ENCODE measurements at places on chromosomes 5 and 9.

GRCh38 chr9:108511307-108511706 lies 344.5 kb downstream of the ACTL7B start:
- DNase-seq, result peak; percentile 27

- no peak for DNase-seq
Observed at GRCh38 chr5:172109749-172110148, 78.3 kb downstream of the STK10 start.

GRCh38 chr9:126232461-126232860 lies 94.2 kb upstream of the MVB12B start:
- peak; percentile 52 for DNase-seq

DNA sequence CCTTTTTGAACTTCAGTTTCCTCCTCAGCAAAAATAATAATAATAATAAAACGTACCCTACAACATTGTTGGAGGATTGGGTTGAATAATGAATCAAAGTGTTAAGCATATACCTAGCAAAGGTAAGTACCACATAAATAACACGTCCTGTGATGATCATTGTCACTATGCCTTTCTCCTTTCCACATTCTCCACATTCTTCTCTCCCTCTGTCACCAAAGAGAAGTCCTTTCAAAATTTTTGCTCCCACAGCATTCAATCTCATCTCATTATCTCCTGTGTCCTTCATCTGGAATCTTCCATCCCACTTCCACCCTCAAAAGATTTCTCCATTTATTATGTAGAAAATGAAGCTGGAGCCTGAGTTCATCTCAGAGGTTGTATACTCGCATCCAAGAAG lies 7.2 kb upstream of the ALDOB start:
- DNase-seq, result no peak

DNA sequence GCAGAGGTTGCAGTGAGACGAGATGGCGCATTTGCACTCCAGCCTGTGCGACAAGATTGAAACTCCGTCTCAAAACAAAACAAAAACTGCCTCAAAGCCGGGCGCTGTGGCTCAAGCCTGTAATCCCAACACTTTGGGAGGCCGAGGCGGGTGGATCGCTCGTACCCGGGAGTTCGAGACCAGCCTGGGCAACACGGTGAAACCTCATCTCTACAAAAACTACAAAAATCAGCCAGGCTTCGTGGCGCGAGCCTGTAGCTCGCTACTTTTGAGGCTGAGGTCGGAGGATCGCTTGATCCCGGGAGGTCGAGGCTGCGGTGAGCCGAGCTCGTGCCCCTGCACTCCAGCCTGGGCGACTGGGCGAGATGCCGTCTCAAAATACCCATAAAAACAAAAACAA lies 988 bp downstream of the GFM2 start:
- DNase-seq, result no peak

DNA sequence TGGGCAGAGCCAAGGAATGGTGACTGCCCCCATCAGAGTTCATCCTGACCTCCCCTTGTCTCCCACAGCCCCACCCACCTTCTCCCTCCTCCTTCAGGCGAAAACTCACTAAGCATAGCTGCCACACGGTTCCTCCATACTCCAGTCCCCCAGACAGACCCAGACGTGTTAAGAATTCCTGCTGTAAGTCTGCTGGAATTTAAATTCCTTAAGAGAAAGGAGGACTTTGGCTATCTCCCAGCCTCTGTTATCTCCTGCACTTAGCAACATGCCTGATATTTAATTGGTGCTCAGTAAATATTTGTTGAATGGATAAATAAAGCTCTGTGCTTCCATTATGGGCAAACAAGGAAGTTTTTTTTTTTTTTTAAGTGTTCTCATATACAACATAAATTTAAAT lies 213.7 kb downstream of the RFK start:
- DNase-seq, result no peak

DNA sequence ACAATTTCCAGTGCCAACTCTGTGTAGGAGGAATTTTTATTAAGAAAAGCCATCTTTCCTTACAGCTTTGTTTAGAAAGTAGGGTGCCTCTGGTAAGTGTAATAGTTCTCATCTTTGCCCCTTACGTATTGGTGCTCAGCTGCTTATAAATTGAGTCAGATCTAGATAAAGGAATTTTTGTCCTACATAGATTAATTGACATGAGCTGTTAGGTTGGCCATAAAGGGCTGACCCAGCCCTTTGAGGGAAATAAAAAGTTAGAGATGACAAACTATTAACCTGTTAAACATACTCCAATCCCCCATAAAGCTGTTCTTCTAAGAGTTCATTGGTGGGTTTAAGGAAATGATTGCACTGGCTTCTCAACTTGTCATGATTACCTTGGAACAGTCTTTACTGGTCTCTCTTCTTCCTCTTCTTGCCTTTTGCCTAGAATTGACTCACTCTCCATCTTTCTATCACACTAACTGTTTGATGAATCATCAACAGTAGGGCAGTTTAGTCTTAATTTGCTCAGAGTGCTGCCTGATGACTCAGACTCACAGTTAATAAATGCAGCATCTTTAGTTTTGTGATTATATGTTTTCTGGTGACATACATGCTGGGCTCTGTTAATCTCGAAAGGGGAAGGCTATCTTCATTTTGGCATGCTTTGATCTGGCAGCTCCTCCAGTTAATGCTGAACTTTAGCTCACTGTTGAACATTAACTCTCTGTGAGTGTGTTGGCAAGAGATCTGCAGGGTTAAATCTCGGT lies 51.7 kb downstream of the ARHGAP26 start:
- peak; percentile 89 for DNase-seq

GRCh38 chr5:52947208-52947607 lies 41.9 kb upstream of the ITGA2 start:
- no peak for DNase-seq

DNA sequence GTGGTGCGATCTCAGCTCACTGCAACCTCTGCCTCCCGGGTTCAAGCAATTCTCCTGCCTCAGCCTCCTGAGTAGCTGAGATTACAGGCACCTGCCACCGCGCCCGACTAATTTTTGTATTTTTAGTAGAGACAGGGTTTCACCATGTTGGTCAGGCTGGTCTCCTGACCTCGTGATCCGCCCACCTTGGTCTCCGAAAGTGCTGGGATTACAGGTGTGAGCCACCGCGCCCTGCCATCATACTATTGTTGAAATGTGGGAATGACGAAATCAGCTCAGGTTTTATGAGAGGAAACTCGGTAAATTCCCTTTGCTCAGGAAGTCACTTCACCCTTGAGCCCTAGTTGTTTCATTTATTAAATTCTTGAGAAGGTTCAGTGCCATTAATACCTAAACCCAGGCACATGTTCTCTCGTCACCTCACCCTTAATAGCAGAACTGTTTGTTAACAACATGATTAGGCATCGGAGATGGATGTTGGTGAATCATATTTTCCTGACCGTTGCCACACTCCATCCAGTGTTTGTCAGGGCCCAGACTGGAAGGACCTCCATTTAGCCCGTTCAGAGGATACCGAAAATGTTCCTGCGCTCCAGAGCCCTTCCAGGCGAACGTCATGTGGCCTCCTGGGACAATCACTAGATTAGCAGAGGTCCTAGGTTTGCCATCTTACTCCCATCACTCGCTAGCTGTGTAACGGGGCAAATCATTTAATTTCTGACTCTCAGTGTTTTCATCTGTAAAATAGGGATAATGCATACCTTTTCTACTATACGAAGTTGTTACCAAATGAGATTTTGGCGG lies 20.0 kb upstream of the CREBRF start:
- no peak for DNase-seq

DNA sequence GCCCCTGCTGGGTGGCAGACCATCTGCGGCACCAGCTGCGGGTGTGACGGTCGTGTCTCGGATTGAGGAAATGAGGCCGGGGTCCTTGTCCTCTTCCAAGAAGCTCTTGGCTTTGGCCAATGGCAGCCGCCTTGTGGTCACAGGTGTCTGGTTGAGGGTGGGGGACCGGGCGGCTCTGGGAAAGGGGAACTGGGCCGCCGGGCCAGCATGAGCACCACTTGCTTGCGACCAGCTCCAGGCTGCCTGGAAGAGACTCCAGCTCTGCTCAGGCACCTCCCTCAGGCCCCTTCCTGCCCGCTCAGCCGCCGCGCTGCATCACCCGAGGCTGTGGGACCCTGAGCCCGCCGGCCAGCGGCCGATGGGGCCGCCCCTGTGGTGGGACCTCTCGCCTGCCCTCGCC lies 59.7 kb downstream of the RXRA start:
- DNase-seq, result no peak

GRCh38 chr5:40869384-40869783 lies 28.2 kb downstream of the CARD6 start:
- no peak for DNase-seq

GRCh38 chr5:65970481-65971367 lies 44.3 kb downstream of the ERBIN start:
- DNase-seq, result no peak

DNA sequence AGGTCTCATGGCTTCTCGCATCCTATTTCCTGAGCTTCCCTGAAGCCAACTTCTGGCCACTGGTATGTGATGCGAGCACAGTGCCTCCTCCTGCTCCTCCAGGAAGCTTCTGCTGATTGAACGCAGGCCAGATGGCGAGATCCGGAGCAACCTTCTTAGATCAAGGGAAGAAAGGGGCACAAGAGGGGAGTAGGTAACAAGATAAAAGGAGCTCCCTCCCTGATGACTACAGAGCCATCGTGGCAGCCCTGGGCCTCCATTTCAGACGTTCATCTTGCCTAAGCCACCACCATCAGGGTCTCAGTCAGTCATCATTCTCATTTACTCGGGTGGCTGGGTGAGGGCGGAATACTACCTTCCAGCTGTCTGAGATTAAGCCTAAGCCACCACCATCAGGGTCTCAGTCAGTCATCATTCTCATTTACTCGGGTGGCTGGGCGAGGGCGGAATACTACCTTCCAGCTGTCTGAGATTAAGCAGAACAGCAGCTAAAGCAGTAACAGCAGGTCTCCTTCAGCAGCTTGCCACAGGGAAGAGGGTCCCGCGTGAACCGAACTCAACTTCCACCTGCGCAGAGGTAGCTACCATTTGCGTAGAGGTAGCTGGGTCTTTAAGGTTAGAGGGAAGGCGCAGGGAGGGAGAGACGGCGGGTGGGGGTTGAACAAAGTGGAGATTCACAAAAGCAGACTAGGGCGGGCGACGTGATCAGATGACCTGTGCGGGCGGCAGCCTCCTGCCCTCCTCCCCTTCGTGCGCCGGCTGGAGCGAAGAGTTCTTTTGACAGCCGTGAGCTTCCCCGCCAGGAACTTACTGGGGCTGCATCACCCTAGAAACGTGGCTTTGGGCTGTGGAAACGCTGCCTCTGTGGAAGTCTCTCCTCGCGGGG lies 27.9 kb upstream of the MGAT1 start:
- no peak for DNase-seq

GRCh38 chr5:115460472-115460871 lies 84.1 kb downstream of the FEM1C start:
- peak; percentile 90 for DNase-seq

GRCh38 chr5:123421773-123422172 lies 1.4 kb downstream of the CEP120 start:
- DNase-seq, result peak; percentile 25

GRCh38 chr5:74651710-74652109 lies 11.2 kb upstream of the ENC1 start:
- DNase-seq, result no peak

DNA sequence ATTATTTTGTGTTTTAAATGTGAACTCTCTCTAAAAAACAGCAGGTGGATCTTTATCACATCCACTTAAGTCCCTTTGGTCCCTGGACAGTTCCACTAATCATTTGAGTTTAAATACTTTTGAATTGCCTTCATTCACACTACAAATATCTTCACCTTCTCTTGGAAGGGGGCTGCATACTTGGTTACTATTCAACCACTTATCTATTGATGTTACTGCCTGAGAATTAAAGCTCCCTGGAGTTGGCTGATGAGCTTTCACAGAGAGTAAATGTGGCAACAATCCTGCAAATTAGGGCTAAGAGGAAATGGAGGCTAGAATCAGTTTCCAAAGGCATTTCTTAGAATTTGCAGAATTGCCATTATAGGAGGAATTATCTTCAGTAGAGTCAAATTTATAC lies 180.4 kb downstream of the ST8SIA4 start:
- DNase-seq, result no peak

DNA sequence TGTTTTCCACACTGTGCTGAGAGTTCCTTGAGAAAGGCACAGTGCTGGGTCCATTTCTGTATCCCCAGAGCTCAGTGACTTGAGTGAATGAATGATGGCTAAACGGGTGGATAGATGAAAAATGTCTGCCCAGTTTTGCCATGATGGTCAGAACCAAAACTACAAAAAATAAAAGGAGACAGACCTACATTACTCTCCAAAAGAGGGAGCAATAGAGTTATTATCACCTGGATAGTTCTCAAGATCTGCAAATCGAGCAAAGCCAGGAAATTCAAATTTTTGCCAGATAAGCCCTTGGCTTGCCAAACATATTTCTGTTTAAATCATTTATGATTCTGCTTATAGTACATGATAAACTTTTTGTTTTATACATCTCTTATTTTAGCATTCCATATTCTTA lies 214.2 kb upstream of the ZNF462 start:
- peak; percentile 37 for DNase-seq

DNA sequence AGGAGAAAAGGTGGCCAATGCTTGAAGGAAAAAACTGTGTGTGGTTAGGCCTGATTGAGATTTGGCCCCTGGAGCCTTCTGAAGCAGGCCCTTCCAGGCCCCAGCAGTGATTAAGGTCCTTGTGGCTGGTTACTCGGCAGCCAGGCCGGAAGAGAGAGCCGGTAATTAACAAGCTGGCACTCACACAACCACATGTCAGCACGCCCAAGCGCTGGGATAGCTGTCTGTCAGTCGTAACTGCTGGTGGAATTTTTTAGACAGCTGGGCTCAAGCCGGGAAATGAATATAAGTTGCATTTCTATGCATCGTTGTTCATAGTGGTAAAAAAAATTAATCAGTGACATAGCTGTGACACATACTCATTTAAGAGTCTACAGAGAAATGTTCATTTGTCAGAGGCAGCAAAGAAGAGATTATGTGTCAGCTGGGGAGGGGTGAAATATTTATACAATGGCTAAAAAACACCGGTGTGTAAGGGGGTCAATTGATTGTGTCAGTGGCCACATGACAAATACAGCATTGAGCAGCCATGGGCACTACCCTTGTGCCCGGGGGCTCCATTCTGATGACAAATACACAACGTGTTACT lies 13.7 kb upstream of the ARAP3 start:
- DNase-seq, result peak; percentile 79

- DNase-seq, result no peak
Observed at GRCh38 chr9:131361202-131361833, 32.6 kb upstream of the PRRC2B start.

- peak; percentile 25 for DNase-seq
Observed at GRCh38 chr5:73311291-73312110, 137.1 kb downstream of the FOXD1 start.

DNA sequence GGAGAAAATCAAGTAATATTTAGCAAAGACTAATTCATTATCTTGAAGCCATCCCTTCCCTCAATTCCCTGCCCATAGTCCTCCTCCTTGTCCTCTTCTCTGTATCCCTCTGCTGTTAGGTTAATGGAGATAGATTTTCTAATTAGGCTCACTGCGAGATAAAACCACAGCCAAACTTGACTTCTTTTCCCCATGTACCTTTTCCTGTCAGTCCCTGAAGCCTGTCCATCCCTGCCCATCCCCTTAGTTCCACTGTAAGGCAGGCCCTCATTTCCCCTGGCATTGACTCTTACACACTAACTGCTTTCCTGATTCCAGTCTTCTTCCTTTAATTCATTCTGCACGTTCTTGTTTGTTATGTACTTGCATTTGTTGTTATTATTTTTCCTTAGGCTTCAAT lies 1.2 kb downstream of the TLR4 start:
- no peak for DNase-seq

All from RKO (cell line).